Stimulated activated CD8-positive, alpha-beta memory T cell treated with anti-CD3 and anti-CD28 coated beads, Interleukin-7, amount 100 ng/mL, for 48 hours (primary cell): ENCODE measurements at places on chromosomes 6 and 20.

DNA sequence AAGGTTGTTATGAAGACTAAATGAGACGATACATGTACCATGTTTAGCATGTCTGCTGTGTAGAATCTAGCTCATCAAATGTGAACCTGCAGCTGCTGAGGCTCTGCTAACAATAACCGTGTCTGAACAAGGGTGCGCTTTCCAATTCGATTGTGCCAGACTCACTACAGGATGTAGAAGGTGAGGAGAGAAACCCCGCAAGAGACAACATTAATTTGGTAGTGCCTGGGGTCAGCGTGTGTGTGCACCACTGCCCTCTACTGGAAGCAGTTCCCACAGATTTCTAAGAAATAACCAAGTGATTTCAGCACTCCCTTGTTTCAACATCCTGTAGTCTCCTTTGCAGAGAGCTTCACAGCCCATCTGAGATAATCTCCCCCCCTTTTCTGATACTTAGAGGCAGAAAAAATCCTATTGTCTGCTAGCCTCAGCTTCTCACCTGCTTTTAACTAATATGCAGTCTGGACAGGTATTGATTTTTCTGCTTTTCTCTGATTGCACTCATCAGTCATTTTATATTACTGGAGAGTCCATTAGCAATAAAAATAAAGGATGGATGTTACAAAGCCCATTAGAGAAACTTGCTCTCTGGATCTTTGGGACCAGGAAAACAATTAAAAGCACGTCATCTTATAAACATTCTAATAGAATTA, 96.7 kb upstream of the BACH2 start:
- no peak for DNase-seq

DNA sequence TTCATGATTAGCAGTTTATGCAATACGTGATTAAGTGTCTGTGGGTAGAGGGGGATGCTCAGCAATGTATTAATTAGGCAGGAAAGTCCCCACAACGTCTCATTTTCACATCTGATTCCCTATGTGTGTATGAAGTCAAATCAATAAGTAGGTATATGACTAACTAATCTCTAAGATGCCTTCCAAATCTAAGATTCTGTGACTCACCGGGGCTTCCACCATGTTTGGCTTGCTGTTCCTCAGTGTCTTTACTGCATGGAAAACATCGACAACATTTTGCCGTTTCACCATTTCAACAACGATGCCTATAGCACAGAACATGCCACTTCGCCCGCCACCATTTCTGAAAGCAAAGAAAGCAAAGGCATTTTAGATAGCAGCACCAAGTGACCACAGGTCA, 72.0 kb upstream of the THEMIS start:
- DNase-seq = no peak

DNA sequence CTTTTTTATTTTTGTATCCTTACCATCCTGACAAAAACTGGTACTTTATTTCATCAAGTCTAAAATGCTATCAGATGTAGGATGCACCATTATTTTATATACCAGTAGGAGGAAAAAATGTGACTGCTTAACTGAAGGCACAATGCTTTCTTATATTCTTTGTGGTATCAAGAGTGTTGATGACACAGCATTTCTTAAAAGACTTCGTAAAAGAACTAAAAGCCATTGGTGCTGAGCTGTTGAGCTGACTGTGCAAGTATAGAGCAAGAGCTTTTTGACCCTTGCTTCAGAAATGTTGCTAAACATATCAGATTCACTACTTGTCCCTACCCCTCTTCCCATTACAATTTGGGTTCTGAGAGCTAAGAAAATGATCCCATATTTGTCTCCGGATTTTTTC, 17.5 kb downstream of the SF3B5 start:
- no peak for DNase-seq

GRCh38 chr6:3417473-3417872, 39.4 kb downstream of the SLC22A23 start:
- DNase-seq = no peak

- DNase-seq = peak; percentile 10
Observed at GRCh38 chr6:148831064-148831463, 84.2 kb downstream of the UST start.

DNA sequence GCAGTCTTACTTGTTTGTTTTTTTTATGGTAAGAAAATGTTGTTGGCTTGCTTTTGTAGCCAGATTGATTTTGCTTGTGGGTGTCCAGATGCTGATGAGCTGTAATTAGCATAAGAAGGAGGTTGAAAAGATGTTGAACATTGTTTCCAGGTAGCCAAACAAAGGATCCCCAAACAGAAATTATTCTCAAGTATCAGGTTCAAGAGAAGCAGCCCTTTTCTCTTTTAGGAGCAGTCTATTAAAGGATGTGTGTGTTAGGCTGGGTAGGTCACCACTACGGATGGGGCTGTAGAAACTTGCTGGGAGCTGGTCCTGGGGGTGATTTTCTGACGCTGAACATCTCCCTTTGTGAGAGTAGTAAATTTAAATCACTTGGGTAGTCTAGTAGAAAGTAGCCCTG, 86.9 kb upstream of the VSTM2L start:
- DNase-seq = no peak

- DNase-seq = no peak
Observed at GRCh38 chr6:167559675-167560479, 235.0 kb downstream of the TTLL2 start.

DNA sequence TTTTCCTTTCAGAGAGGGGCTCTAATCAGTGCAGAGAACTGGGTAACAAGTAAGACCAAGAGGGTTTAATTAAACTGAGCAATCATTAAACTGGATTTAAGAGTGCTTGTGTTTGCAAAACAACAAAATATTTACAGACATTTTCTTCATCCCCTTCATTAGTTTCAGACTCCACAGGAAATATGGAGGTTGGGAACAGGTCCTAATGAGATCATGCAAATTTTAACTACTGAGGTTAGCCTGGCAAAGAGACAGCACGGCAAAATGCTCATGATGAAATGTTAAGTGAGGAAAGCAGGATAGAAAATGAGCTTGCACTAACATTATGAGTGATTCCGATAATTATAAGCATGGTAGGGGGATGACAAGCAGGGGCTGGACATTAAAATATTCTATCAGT, 268.9 kb downstream of the PTPRT start:
- no peak for DNase-seq

DNA sequence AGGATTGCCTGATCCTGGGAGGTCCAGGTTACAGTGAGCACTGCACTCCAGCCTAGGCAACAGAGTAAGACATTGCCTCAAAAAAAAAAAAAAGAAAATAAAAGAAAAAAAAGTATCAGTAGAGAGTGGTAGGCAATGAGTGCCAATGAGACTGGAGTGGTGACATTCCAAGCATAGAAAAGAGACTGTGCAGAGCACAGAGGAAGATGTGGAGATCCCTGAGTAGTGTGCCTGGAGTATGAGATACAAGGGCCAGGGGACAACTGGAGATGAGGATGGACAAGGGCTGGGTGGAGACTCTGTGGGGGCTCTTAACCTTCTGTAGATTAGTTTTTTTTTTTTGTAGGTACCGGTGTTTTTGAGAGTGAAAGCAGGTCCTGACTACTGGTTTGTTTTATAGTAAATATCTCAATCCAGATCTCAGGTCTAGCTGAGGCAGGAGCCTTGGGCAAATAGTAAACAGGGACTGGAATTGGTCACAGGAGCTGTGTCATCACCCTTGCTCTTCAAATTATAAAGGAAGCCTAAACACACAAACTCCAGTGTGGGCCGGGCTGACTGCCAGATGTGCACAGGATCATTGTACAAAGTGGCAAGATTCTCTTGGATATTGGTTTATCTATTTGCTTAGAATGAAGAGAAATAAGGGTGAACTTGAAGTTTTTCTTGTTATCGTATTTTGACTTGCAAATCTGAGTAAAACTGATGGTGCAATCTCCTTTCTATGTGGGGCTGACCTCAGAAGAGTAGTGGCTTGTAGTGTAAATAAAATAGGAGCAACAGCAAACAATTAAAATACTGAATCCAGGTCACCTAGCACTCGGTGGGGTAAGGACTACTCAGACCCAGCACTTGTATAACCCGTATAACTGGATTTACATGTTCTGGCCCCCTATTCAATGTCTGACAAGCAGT, 144.9 kb downstream of the SOX4 start:
- no peak for DNase-seq

DNA sequence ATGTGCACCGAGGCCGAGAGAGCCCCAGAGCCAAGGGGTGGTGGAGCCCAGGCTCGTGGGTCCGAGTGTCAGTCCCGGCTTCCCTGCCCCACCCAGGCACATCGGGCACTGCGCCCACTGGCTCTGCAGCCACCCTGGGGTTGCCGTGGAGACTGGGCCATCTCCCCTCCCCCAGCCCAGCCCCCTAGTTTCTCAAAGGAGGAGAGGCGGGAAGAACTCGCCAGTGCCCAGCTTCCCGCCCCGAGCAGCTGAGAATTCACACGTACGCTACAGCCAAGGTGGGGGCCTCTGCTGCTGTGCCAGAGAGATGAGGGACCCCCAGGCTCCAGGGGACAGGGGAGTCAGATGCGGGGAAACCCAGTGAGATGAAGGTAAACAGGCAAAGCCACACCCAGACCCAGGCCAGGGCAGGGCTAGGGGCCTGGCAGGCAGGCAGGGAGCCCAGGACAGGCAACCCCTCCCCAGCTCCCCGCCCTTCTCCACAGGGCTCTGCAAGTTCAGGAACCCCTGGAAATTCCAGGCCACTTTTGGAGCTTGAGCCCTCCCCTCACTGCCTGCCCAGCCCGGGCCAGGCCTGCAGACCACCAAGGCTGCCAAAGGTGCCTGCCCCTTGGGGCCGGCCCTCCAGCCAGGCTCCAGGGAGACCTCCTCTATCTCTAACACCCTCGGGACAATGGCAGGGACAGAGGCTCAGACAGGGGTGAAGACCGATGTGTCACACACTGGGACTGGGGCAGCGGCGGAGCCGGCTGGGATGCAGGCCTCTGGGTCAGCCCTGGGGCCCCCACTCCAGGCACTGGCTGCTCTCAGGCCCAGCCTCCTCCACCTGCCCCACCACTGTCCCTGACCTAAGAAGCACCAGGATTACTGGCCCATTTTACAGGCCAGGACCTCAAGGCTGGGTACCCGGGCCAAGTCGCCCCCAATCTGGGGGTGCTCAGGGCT, 6.0 kb downstream of the LAMA5 start:
- DNase-seq = no peak

GRCh38 chr20:47016068-47016664, 121.5 kb downstream of the EYA2 start:
- DNase-seq = no peak

GRCh38 chr6:110768057-110768456, 47.2 kb downstream of the CDK19 start:
- DNase-seq = no peak

- no peak for DNase-seq
Observed at GRCh38 chr6:7637533-7637932, 47.5 kb downstream of the SNRNP48 start.

DNA sequence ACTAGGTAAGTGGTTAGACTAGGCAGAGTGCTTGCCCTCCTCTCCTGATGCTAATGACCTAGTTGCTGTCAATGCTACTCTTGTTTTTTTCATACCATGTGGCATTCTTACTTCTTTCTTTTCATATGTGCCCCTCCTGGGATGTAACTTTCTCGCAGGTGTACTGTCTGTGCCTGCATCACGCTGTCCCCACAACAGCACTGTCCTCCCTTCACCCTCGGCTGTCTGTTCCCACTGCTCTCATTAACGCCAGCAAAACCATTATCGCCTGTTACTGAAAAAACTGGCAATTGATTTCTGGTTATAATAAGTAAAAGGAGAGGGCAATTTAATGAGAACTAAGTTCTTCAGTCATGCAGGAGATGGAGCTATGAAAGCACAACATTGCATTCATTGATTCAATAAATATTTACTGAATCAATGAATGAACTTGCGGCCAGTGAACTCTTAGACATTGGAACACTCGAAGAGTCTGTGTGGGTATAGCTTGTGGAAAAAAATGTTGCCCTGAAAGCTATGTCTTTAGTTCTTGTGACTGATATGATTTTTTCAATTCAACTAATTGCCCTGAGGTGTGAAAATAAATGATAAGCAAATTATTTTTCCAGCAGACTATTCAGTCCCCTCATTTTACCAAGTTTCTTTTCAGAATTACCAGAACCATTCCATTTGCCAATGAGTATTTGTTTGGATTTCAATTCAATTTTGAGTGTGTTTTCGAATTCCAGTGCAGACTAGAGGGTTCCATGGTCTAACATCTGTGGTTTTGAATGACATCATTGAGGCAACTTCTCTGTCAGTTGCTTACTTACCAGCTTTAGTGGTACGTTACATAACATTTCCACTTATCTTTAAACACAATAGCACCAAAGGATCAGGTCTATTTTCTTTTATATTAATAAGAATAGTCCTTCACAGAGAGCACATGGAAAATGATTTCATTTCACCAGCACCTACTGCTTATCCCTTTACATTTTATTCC, 2.1 kb downstream of the SLC17A4 start:
- no peak for DNase-seq

- no peak for DNase-seq
Observed at GRCh38 chr6:81606965-81607381, 145.5 kb downstream of the TENT5A start.

DNA sequence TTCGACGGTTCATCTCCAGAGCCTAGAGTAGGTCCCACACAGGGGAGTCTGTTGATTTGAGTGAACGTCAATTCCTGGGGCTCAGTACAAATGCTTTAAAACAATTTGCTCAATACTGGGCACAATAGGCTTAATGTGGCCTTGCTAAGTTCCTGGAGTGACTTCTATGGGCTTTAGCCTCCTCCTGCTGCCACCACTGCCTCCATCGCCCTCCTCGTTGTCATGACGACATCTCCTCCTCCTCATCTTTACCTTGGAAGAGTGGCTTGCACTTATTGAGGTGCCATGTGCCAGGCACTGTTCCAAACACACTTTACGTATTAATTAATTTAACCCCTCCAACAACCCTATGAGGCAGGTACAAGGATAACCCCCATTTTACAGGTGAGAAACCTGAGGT, 11.8 kb upstream of the ZMYND8 start:
- DNase-seq = no peak

DNA sequence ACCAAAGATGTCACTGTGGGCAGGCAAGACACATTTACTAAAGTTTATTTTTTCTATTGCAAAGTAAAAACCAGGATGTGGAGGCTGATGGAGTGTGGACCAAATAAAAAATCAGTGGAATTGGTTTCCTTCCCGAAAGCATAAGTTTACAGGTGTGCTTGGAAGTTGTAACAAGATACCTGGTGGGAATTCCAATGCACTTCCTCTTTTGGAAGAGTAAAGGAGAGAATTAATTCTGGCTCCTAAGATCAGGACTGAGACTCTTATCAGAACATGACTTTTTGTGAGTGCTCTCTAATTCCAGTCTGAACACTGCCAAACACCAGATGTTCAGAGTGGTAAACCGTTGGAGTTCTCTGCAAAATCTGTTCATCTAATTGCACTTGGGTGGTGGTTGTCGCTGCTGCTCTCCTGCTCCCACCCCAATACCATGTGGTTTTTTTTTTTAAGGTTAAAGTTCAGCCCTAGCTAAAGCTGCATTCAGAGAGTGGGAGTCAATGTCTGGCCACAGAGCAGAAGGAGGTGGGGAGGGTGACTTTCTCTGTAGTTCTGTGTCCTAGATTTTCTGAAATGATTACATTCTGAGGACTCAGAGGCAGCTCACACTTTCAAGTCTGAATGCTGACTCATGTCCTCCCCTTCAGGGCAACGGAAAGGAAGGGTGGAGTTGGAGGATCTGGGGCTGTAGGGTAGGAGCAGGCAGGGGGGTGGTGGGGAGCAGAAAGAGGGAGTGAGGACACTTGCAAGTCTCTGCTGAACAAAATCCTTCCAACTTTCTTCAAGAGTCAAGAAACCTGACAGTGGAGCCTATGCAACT, 275.8 kb upstream of the PRDM1 start:
- peak; percentile 25 for DNase-seq

- DNase-seq = no peak
Observed at GRCh38 chr6:84464471-84464870, 237.0 kb upstream of the CEP162 start.
